ENCODE measurements at places on chromosomes 6 and 20.

DNA sequence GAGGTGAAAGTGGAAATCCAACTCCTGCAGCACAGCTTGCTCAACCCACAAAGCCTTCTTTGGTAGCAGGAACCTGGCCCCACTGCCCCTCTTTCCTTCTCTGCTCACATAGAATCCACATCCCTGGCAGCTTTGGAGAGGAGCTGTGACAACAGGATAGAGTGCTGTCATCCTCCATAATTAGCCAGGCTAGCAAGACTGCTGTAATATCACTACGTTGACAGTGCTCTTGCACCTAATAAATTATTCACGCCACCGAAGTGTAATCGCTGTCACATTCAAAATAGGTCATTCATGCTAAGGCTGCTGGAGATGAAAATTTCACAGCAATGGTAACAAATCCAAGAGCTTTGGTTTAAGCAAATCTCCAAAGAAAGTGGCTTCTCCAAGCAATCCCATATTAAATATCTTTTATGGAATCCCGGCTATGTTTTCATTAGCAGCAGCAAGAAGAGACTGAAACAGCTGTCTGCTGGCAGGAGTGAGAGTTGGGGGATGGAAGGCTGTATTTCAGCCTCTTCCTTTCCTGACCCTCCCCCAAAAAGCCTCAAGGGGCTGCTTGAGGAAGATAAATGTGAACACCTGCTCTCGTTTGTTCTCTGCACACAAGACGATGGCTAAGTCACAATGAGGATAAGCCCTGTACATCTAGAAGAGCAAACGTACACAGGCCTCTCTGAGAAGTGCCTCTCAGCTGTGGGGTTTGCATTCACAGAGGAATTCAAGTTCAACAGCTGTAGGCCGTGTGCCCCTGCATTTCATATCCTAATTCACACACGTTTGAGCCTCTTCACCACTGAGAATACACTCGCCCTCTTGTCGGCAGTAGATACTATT lies 16.5 kb downstream of the RIPOR2 start:
- DNase-seq: no peak

DNA sequence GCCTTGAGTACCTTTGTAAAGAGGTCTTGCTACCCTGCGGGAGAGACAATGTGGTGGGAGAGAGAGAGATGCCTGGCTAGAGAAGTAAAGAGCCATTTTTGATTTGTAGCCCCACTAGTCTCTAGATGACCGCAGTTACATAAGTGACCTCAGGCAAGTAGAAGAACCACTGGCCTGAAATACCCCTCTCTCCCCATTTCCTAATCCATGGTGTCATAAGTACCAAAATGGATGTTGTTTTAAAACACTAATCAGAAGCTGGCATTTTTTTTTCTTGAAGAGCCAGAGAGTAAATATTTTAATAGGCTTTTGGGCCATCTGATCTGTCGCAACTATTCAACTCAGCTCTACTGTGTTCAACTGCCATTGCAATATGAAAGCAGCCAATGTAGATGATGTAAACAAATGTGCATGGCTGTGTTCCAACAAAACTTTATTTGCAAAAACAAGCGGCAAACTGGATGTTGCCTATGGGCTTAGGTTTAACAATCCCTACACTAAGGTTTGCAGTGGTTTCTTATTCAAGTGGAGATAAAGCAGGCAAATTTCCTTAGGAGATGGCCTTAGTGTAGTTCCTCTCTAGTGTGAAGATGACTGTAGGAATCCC lies 36.5 kb downstream of the RARS2 start:
- no peak for DNase-seq

- no peak for DNase-seq
Measured at GRCh38 chr6:46490425-46491200, 636 bp downstream of the RCAN2 start.

- DNase-seq: peak; percentile 51
Measured at GRCh38 chr20:34190679-34191090, 50.5 kb upstream of the ASIP start.

- DNase-seq: peak; percentile 91
Measured at GRCh38 chr6:1190366-1190765, 121.5 kb upstream of the FOXQ1 start.
